ENCODE measurements at places on chromosomes 6 and 20.

DNA sequence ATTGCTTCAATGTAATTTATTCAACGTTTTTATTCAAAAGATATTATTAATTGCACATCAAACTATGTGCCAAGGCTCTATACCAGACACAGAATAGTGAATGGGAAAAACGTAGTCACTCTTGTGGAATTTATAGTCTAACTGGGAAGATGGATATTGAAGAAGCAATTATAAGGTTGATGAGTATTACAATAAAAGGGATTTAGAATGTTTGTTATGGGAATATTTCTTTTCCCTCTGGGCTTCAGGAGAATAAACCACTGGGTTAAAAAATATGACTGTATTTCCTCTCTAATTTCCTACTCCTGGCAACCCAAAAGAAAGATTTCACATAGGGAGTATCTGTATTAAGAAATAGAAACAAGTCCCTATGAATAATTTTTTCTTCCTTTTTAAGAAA is 25.1 kb upstream of the UTRN start:
- no peak for DNase-seq

DNA sequence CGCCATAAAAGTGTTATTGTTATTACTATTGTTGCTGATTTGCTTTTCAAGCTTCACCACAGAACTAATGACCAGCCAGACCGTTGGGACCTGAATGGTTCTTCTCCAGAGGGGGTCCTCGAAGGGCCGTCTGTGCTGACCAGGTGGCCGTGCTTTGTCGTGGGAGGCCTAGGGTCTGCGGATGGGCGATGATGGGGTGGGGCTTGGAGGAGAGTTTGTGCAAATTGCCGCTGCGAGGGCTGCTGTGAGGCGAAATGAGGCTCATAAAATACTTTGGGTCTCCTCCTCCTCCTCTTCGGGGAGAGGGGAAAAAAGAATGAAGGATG is 6.0 kb upstream of the ZBTB22 start:
- no peak for DNase-seq

- no peak for DNase-seq
Observed at GRCh38 chr6:148709577-148709976, 37.3 kb upstream of the UST start.

DNA sequence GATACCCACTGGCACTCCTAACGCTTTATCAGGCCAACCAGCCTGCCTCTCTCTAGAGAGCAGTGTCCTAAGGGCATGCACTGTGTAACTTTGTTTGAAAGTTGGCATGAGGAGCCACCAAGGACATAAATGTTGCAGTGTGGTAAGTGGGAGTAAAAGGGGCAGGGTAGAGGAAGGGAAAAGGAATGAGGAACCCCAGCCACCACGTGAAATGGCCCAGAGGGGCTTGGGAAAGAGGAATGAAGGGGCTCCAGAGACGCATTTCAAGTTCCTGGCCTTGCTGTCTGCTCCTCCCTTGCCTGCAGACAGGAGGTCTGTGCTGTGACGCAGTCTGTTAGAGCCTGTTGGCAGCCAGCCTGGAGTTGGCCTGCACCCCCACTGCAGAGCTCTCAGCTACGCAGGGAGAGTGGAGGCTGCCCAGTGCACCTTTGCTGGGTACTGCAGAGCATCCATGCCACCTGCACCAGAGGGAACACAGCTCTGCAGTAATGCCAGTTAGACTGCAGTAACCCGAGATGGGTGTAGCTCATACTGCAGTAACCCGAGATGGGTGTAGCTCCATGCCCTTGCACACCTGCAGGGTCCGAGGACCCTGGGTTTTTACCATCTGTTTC is 86.8 kb upstream of the SNAP25 start:
- no peak for DNase-seq

Measured in RCC 7860 (cell line).